ENCODE measurements at places on chromosomes 6 and 20.
A peak's percentile ranks its signal among the peaks of the same experiment; 100 is the strongest.

- no peak for DNase-seq
Observed at GRCh38 chr6:51513891-51514747, 573.3 kb downstream of the PKHD1 start.

- DNase-seq, result no peak
Observed at GRCh38 chr6:3226042-3226441, 1.4 kb downstream of the TUBB2B start.

DNA sequence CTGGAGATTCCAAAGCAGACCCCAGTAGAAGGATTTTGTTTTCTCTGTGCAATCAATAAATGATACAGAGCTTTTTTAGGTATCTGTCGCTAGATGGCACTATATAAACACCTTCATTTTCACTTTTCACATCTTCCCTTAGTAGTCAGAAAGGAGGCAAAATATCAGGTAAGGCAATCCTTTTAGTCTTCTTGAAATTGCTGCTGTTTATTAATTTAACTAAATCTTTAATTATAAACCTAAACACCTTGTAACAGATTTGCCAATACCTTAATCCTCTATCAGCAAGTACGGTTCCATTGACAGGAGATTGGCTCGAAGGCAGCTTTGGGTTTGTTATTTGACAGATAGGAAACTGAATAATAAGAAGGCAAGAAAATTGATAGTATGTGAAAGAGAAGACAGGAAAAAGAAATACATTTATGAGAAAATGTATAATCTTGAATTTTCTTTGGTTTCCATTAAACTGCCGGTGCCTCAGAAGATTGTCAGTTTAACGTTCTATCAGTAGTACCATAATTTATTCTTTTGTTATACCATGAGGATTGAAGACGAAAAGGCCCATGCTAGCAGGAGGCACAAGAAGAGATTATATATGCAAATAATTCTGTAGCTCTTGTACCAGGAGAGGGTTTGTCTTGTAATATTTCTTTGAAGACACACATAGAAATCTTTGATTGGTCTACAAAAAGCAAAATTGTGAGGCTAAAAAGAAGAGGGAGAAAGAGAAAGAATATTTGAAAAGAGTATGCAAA, 23.5 kb upstream of the IBTK start:
- DNase-seq, result no peak

DNA sequence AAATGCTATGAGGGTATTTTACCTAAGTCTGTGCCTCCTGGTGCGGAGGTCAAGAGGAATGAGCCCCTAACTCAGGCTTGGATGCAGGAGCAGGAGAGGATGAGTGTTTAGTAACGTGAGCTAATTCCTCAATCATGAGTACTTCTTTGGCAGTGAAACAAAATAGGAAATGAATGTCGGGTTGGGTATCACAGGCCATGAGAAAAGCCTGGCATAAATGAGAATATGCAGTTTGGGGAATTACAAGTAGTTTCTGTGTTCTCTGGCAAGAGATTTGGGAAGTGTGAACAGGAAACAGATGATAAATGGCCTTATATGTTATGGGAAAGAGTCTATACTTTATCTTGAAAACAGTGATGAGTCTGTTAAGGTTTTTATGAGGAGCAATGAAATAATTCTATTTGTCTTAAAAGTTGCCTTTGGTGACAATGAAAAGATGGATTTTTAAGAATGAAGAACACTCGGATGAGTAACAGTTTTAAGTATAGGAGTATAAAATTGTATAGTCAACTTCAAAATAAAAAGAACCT, 59.0 kb upstream of the RNF146 start:
- no peak for DNase-seq

GRCh38 chr6:113662688-113663333, 194.3 kb upstream of the MARCKS start:
- no peak for DNase-seq

DNA sequence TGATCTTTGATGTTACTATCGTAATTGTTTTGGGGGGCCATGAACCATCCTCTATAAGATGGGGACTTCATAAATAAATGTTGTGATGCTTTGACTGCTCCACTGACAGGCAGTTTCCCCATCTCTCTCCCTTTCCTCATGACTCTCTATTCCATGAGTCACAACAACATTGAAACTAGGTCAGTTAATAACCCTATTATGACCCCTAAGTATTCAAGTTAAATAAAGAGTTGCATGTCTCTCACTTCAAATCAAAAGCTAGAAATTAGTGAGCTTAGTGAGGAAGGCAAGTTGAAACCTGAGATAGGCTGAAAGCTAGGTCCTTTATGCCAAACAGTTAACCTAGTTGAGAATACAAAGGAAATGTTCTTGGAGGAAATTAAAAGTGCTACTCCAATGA, 491.0 kb downstream of the HAO1 start:
- no peak for DNase-seq

- no peak for DNase-seq
Observed at GRCh38 chr6:137951064-137951597, 84.1 kb downstream of the TNFAIP3 start.

DNA sequence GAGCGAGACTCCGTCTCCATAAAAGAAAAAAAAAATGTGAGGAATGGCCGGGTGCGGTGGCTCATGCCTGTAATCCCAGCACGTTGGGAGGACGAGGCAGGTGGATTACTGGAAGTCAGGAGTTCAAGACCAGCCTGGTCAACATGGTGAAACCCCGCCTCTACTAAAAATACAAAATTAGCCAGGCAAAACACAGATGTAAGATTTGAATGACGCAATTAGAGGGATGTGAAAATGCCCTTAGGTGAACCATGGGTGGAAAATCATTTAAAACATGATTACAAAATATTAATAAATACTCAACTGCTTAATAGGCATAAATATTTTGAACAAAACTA, 20.9 kb downstream of the COL9A3 start:
- DNase-seq, result no peak

GRCh38 chr6:122128445-122128844, 271.0 kb upstream of the HSF2 start:
- no peak for DNase-seq

GRCh38 chr6:157273756-157274470, 49.4 kb downstream of the TMEM242 start:
- peak; percentile 37 for DNase-seq

DNA sequence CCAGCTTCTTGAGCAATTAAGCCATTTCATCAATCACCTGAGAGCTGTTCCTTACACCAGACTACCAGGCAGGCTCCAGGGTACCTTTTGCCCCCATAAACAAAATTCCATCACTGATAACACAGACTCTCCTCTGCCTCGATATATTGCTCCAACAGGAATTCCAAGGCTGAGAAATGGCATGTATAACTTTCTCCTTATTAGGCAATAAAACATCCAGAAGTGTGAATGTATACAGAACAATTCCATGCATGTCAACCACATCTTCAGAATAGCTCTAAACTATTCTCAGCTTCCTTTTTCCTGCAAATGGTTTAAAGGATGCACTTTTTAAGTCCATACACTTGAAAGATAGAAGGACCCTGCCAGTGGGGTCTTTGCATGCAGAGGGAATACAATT, 73.8 kb downstream of the EDN3 start:
- DNase-seq, result no peak

DNA sequence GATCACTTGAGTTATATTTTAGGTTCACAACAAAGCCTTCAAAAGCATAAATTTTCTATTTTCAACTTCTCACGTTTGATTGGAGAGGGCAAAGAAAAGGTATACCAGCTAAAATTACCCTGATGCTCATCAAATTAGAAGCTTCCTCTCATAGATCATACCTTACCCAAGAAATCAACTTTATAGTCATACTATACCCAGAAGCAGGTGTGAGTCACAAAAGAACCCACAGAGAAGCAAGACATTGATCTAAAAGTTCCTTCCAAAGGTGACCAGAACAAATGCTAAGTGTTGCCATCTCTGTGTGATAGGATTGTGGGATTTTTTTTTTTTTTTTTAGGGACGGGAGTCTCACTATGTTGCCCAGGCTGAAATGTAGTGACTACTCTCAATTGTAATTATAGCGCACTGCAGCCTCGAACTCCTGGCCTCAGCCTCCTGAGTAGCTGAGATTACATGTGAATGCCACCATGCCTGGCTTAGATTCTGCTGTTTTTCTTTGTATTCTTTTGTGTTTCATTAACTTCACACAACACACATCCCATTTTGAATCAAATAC, 3.3 kb downstream of the EIF2S2 start:
- no peak for DNase-seq

GRCh38 chr6:144559865-144560593, 274.9 kb downstream of the UTRN start:
- no peak for DNase-seq

DNA sequence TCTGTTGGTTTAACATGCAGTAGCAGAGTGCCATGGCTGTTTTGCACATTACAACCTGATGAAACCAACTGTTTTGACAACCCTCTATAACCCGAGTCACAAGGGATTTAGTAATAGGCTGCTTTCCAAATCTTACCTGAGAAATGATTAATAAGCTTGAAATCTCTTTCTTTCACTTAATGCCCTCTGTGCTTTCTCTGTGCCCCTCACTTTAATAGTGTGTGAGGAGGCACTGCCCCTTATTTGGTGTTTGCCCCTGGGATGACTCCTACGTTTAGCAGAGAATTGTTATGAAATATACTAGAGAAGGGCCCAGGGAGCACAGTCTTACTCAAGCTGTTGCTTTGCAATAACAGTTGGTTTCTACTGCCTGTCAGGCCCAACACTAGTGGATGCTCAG, 31.0 kb upstream of the PTCHD4 start:
- DNase-seq, result no peak

DNA sequence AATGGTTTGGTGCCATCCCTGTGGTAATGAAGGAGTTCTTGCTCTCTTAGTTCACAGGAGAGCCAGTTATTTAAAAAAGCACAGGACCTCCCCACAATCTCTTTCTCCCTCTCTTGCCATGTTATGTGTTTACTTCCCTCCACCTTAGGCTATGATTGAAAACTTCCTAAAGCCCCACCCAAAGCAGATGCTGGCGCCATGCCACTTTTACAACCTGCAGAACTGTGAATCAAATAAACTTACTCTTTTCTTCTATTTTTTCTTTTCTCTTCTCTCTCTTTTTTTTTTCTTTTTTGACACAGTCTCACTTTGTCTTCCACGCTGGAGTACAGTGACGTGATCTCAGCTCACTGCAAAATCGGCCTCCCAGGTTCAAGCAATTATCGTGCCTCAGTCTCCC, 508.4 kb upstream of the EPHA7 start:
- DNase-seq, result no peak

- no peak for DNase-seq
Observed at GRCh38 chr6:37024656-37025337, 19.3 kb downstream of the FGD2 start.

- DNase-seq, result no peak
Observed at GRCh38 chr20:43532416-43533055, 25.0 kb downstream of the L3MBTL1 start.

DNA sequence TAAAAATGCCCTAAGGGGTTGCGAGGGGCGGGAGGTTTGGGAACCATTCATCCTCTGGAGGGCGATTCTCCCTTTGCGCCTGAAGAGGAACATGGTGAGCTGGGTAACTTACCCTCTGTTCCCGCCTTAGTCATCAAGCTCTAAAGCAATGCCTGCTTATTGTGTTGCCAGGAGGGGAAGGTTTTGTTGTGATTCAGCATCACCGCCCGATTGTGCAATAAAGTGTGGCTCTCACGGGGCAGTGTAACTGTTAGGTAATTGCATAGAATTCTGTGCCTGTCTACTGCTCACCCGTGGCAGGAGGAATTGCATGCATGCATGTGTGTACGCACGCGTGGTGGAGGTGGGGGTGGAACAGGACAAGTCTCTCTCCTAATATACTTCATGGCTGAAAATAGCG, 95.5 kb upstream of the AGPAT4 start:
- no peak for DNase-seq

DNA sequence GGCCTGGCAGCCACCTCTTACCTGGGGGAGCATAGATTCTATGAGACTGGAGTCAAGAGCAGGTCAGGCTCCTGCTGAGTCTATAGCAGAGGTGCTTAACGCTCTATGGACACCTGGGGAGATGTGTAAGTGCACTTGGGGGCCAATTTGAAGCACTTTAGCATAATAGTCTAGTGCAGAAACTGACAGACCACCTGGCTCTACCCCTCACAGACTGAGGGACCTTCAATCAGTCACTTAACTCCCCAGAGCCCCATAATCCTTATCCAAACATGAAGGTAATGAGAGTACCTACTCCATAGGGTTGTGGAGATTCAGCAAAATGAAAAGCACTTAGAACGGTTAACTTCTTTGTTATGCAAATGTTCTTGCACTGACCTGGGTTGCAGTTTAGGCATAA, 87.3 kb upstream of the SLC22A16 start:
- DNase-seq, result no peak

DNA sequence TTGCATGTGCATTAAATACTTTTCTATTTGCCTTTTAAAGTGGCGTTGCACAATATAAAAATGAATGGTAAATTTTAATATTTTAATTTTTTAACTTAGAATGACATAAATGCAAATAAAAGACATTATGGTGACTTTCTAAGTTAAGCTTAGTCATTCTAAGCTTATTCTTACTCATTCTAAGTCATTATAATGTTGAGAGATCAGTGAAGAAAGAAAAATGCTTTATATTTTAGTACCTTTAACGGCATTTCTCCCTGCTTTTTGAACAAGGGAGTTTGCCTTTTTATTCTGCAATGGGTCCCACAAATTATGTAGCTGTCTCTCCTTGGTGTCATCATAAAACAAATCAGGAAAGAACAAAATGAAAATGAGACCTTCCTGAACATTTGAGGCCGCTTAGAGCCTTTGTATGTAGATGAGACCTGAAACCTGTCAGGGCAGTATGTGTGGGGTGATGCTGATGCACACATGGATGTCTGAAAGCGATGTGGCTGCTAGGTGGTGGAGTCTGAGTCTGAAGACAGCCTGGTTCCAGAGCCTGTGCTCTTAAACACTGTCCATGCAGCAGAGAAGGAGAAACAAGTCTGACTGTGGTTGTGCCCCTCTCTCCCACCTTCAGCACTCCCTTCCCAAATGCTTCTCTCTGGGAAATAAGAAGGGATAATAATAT, 158.0 kb downstream of the PHF3 start:
- DNase-seq, result no peak

GRCh38 chr6:68473433-68474210, 161.5 kb upstream of the ADGRB3 start:
- DNase-seq, result no peak

- DNase-seq, result no peak
Observed at GRCh38 chr6:167054987-167055386, 55.8 kb downstream of the CEP43 start.

- no peak for DNase-seq
Observed at GRCh38 chr6:126720304-126720703, 380.4 kb downstream of the CENPW start.

GRCh38 chr6:2934057-2934456, 30.9 kb upstream of the SERPINB9 start:
- DNase-seq, result no peak

DNA sequence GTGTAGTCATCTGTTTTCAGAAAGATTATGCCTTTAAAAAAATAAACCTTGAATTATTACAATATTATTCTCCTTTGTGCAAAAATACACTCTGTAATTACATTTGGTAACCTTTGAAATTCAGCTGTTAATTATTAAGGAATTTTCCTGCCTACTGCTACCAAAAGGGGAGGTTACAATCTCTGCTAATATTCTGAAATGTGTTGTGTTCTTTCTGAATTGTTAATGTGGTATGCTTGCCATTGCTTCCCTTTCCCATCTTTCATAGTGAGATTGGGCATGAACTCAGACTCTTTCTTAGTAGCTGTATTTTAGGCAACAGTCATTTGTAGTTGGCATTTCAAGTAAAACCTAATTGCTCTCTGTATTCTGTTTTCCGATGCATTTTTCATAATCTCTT, 73.0 kb downstream of the PHF3 start:
- no peak for DNase-seq

- DNase-seq, result no peak
Observed at GRCh38 chr6:150694889-150695288, 95.2 kb downstream of the PLEKHG1 start.

Data from stimulated activated CD8-positive, alpha-beta memory T cell treated with anti-CD3 and anti-CD28 coated beads, Interleukin-7, amount 100 ng/mL, for 1 hour (primary cell).